Omental fat pad (tissue), 4 donors: ENCODE measurements at places on chromosomes 11 and 22. TPM values are rescaled to one million over a fixed set of nuclear protein-coding genes. Genes with fewer than 3 reads are reported as not detected.

Gene TMA7B
- total RNA-seq: not detected

Gene UBTFL1
- not detected for total RNA-seq

Gene PHF21B
- not detected for total RNA-seq

GRCh38 chr11:32153747-32154146 is 62.9 kb downstream of the RCN1 start:
- DNase-seq: no peak

Gene PDE3B
- total RNA-seq: 83.7 TPM

Gene FGF3
- total RNA-seq: not detected

DNA sequence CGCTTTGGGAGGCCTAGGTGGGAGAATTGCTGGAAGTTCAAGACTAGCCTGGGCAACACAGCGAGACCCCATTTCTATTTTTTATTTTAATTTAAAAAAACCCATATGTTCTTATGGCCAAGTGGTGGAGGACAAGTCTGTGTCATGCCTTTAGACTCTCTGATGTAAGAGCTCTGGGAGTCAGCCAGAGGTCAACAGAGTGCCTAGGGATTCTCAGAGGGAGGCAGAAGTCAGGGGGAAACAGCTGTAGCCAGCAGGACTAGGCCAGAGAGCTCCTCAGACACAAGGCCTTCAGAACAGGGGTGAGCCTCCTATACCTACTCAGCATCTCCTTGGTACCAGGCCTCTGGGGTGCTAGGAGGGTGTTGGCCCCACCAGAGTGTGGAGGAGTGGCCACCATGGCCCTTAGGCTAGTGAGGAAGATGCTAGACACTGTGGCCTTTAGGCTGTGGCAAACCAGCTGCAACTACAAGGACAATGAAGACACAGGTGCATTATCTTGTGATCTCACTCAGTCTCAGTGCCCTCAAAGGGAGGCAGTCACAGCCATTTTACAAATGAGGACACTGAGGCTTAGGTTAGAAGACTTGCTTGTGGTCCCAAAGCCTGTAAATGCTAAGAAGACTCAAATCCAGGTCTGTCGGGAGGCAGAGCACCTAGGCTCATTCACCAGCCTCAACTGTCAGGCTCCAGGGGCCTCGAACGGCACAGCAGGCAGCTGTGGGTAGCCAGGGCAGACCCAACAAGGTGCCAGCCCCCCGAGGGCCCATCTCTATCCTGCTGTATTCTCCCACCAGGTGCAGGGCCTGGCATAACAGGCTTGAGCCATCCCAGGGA is 5.0 kb downstream of the ZP1 start:
- no peak for DNase-seq

Gene ROM1
- total RNA-seq: 11.1 TPM

Gene NAALAD2
- 5.2 TPM for total RNA-seq

DNA sequence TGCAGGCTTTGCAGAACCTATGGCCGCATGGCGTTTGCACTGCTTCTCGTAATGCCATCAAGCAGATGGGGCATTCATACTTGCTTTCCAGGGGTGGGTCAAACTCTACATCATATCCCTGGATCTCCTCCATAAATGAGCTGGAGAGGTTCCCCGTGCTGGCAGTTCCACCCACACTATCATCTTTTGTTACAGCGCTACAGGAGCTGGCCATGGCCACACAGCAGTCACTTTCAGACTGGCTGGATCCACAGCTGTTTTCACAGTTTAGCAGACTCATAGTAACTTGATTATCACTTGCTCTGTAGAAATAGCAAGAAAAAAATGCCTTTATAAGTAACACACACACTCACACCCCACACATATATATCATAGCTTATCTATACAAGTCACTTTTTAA is 8.8 kb downstream of the TRAF6 start:
- no peak for DNase-seq
